Astrocyte of the spinal cord (primary cell): ENCODE measurements at places on chromosomes 1 and 21.

DNA sequence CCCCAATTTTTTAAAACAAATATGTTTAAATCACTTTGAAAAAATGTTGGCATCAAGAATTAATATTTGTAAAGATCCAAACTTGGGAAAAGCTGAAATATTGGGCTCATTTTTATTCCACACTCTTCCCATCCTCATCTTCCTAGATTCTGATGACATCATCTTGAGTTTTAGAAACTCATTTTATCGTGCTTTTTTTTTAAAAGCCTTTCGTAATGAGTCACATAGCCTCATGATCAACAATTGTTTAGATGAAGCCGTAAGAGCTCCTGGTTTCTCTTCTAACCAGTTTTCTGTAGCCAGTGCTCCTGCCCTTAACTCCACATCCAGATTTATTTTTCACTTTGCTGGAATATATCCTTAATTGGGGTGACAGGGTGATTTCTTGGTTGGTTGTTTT, 78.6 kb downstream of the POFUT2 start:
- DNase-seq: peak; percentile 64

DNA sequence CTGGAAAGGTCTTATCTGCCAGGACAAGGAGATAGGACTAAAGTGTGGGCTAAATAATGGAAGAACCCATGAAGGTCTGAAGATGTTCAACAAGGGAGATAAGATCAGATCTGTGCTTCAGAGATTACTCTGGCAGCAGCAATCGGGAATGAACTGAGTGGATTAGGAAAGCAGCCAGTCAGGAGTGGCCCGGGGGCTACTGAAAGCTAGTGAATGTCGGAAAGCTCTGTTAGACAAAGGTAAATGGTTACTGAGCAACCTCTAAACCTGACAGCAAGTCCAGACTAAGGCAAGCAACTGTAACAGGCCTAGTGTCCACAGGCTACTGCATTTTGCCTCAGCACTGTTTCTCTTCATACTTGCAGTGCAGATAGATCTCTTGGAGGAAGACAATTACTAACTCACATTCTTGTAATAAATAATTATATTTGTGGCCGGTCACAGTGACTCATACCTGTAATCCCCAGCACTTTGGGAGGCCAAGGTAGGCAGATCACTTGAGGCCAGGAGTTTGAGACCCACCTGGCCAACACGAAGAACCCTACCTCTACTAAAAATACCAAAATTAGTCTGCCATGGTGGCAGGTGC, 12.5 kb downstream of the IQGAP3 start:
- no peak for DNase-seq

GRCh38 chr1:29677028-29678024, 441.0 kb downstream of the PTPRU start:
- no peak for DNase-seq

- DNase-seq: no peak
Measured at GRCh38 chr1:178237121-178237520, 143.2 kb downstream of the RASAL2 start.

DNA sequence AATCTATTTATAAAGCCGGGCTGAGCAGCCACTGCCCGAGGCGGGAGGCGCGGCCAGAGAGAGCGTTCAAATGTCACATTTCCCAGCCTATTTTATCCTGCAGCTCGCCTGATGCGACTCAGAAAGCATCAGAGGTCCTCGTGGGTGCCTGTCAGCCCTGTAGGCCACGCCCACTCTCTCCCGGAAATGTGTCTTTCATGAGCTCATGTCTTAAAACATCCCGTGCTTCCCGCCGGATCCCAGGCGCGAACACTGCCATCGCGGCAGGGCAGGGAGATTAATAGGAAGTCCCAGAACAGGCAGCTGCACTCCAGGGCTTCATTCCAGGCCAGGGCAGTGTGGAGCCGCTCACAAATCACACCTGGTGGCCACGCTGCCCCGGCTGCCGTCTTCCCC, 117.5 kb downstream of the PRDM16 start:
- DNase-seq: peak; percentile 56

DNA sequence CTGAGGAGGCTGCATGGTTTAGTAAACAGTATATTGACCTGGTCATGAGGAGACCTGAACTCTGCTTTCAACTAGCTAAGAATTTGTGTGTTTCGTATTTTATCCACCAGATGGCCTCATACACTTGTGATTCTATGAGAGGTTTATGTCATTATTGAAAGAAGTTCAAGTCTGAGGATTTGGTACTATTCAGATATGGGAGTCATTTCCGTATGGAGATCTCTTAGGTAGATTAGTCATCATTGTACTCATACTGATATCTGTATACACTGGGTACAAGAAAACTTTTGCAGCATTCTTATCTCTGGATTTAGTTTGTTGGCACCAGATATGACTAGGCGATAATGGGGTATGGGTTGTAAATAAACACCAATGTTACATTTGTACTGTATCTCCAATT, 26.6 kb downstream of the ATF6 start:
- peak; percentile 85 for DNase-seq

DNA sequence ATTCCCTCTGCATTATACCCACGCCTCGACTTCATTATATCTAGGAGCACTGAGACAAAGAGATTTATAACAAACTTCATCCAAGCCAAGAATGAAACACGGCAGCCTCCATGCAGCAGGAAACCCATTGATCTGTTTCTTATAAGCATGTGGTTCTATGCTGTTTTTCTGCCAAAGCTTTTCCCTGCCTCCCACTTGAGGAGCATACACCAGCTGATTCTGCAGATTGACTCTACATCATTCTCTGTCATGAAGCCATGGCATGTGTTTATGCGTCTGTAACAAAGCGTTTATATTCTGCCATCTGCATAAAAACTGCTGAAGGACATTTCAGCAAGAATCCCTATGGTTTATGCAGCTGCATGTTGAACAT, 102.0 kb downstream of the CYYR1 start:
- DNase-seq: no peak

- DNase-seq: no peak
Measured at GRCh38 chr1:54287801-54288211, 87.8 kb downstream of the MRPL37 start.

DNA sequence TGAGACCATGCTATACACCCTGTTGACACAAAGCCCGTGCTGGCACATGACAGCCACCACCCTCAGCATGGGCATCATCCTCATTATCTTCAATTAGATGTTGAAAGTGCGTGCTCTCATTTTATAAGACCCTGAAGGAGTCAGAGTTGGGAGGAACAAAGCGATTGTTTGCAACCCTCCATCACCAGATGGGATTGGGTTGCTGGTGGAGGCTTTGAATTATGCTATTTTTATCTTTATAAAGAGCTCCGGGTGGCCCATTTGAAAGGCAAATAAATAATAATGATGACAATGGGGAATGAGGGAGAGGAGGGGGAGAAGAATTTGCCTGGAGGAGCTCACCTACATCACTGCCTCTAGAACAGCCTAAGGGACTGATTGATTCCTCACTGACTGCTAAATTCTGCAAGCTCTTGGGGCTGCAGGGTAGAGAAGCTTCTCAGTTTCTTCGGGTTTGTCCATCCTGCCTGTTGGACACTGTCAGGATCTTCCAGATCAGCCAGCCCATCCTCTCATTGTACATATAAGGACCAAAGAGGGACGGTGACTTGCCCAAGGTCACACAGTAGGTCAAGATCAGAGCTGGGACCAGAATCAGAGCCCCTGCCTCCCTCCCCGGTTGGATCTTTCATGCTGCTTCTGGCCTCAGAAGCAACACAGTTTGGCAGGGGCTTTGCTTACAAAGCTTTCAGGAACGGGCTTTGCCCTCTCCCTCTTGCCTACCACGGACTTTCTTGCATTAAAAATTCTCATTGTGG, 130.9 kb upstream of the ZBTB40 start:
- no peak for DNase-seq

GRCh38 chr1:155205035-155205434, 2.7 kb downstream of the THBS3 start:
- no peak for DNase-seq

DNA sequence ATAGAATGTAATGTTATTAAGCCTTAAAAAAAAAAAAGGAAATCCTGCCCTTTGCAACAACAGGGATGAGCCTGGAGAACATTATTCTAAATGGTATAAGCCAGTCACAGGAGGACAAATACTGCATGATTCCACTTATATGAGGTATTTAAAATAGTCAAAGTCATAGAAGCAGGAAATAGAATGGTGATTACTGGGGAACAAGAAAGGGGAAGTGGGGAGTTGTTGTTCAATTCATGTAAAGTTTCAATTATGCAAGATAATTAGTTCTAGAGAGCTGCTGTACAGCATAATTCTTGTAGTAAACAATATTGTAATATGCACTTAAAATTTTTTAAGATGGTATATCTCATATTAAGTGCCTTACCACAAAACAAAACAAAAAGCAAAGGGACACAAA, 13.2 kb downstream of the FCER1A start:
- DNase-seq: no peak

DNA sequence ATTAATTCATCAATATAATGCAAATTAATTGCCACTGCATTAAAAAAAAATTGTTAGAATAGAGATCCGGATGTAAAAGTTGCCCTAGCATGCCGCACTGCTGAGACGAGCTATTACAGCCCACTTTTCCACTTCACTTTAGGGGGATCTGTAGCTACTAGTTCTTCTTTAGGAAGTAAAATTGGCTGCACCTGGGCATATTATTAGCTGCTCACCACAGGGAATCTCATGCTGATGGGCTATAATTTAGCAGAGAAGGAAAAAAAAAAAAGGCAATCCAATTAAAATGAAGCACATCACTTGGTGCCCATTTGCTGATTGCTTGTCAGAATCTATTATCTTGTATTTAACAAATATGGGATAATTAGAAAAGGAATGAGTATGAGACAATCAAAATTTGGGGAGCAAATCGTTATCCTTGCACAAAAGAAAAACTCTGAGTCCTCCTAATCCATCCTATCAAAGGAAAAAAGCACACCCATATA, 233.4 kb downstream of the DSCAM start:
- DNase-seq: no peak

- no peak for DNase-seq
Measured at GRCh38 chr21:14210738-14211137, at the start of gene LIPI. Gene LIPI, minus strand, starts transcription at chr21:14210955. Its CDS starts 110 bp downstream, at chr21:14210845.

DNA sequence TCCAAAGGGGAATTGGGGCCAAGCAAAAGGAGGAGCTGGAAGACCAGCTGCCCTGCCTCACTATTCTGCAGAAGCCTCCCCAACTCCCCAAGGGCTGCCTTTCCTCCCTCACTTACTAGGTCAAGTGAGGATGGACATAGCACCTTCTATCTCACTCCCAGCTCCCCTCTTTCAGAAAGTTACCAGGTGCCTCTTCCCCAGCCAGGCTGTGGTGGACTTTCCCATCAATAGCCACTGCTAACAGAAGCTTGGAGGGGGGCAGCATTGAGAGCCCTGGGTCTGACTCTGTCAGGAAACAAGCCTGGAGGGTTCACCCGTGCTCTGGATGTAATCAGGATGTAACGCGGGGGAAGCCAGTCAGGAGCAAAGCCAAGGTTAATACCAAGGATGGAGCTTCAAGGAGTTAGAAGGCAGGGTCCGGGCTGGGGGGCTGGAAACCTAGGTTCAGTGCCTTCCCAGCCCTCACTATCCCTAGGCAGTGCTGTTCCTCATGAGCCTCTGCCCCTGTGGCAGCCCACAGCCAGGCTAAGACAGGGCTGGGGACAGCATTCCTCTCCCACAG, 127.8 kb upstream of the NGF start:
- DNase-seq: no peak

GRCh38 chr1:15717418-15718125, 18.5 kb upstream of the SLC25A34 start:
- no peak for DNase-seq

DNA sequence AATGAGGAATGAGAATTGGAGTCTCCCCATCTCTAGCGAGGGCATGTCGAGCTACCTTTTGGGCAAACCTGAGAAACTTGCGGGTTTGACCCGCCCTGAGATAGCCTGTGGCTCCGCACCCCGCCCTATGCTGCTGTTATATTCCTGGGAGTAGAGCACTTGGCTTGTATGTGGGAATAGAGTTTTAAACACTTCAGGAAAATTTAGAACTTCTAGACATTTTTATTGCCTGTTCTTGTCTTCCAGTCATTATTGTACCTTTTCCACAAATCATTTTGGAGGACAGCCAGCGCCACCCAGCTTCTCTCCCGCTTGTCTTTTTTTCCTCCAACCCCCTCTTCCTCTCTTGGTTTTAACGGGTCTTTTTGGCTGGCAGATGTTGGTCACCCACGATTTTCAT, 738 bp downstream of the GNPAT start:
- no peak for DNase-seq

DNA sequence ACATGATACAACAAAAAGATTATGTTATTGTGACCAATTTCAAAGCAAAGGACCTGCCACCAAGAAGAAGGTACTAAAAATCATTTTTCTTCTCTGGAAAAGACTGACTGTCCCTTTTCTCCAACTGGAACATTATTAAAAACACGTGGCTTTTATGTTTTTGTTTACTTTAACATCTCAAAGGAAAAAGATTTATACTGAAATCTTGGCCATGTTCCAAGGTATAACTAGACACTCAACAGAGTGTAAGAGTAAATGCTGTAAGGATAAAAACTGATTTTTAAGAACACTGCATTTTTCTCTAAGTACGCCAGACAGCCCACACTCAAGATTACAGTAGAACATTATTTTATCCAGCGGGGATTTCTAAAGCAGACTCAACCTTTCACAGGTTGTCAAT, 62.1 kb downstream of the BRWD1 start:
- DNase-seq: no peak
